ENCODE measurements at places on chromosomes 3 and 15.

- DNase-seq: no peak
Observed at GRCh38 chr3:52218937-52219650, 6.4 kb downstream of the TLR9 start.

GRCh38 chr3:42501321-42501680 is 1.1 kb upstream of the VIPR1 start:
- DNase-seq: peak; percentile 5

- no peak for DNase-seq
Observed at GRCh38 chr15:52523192-52523591, 5.5 kb downstream of the MYO5A start.

GRCh38 chr3:16102905-16103364 is 71.5 kb upstream of the GALNT15 start:
- DNase-seq: no peak

DNA sequence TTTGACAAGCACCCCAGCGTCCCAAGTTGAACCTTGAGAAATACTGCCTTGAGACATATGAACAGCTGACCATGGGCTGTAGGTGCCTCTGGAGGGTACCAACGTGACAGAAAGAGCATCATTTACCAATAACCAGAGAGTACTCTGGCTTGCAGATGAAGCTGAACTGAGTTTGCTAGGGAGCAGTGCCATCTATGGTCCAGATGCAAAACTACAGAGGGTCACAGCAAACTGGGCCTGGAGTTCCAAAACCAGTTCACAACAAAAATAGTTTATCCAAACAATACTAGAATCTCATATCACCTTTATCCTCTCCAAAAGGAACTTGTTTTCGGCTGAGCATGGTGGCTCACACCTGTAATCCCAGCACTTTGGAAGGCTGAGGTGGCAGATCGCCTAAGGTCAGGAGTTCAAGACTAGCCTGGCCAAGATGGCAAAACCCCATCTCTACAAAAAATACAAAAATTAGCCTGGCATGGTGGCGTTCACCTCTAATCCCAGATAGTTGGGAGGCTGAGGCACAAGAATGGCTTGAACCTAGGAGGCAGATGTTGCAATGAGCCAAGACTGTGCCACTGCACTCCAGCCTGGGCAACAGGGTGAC is 69.3 kb downstream of the CHAC1 start:
- peak; percentile 13 for DNase-seq

GRCh38 chr3:35141406-35141805 is 497.9 kb upstream of the ARPP21 start:
- DNase-seq: no peak

- no peak for DNase-seq
Observed at GRCh38 chr15:99187936-99188335, 61.4 kb downstream of the TTC23 start.

- no peak for DNase-seq
Observed at GRCh38 chr3:171066206-171066605, 39.7 kb upstream of the SLC2A2 start.

DNA sequence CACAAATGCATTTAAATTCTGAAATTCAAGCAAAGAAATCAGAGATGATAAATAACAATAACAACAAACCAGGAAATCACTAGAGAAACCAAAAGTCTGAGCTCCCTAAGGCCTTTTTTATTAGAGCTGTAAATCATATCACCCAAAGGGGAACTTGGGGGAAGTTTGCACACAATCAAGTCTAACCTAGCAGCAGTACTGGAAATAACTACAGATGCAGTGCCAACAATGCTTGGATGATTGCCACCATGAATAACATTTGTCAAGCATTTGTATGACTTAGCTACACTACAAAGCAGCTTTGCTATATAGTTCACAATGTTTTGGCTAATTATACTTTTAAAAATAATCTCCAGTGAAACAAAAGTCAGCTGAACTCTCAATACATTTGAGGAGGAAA is 27.8 kb downstream of the SHQ1 start:
- no peak for DNase-seq

DNA sequence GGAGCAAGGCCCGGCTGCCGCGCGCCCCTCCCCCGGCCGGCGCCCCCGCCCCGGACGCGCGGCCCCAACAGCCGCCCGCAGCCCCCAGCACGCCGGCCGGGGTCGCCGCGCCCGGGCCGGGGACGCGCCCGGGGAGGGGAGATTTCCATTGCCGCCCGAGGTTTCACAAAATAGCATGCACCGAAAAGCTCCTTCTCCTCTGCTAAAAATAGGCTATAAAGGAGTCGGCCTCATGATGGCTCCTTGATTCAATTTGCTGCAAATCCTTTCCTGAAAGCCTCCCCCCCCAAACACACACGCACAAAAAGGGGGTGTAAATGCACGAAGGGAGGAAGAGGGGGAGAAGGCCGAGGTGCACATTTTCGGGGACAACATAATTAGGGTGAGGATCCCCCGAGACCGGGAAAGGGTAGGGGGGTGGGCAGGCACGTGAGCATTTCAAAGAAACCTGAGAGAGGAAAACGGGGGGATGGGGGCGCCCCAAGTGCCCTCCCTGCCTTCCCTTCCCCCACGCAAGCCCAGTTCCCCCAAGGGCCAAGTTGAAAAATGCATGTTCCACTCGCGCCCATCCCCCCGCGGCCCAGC is 734 bp downstream of the TBL1XR1 start:
- DNase-seq: no peak

- DNase-seq: no peak
Observed at GRCh38 chr3:71142441-71143161, 440.9 kb downstream of the FOXP1 start.

- DNase-seq: no peak
Observed at GRCh38 chr15:63291507-63291906, 14.1 kb downstream of the APH1B start.

DNA sequence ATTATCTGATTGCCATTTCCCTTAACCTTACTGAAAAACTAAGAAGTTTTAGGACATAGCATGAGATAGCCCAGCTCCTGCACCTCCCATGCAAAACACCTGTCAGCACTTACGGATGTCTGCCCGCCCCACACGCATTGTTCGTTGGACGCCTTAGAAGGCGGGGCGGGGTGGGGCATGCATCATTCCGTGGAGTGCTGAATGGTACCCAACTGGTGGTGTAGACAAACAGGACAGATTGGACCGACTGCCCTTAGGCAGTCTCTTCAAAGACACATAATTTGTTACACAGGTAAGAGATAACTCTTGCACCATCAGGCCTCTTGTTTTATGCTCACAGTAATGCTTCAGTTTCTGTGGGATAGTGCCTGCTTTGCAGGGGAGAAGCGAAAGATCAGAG is 93.8 kb downstream of the SMAD6 start:
- DNase-seq: no peak

DNA sequence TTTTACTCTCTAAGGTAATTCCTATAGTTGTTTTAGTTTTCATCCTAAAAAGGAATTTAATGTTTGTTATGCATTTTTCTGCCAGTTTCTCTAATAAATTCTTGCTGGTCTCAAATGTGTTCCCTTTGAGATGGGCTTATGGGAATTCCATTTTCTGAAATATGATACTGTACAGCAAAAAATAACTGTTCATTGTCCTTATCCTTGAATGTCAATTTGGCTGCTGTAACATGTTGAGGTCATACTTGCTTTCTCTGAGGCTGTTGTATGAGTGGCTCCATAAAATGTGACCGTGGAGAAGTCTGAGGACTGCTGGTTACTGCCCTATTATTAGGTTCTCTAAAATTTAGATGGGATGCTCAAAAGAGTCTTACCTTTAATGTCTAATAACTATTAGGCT is 266.5 kb downstream of the ADAMTS17 start:
- DNase-seq: no peak

GRCh38 chr15:92597548-92597947 is 58.0 kb downstream of the FAM174B start:
- DNase-seq: no peak

DNA sequence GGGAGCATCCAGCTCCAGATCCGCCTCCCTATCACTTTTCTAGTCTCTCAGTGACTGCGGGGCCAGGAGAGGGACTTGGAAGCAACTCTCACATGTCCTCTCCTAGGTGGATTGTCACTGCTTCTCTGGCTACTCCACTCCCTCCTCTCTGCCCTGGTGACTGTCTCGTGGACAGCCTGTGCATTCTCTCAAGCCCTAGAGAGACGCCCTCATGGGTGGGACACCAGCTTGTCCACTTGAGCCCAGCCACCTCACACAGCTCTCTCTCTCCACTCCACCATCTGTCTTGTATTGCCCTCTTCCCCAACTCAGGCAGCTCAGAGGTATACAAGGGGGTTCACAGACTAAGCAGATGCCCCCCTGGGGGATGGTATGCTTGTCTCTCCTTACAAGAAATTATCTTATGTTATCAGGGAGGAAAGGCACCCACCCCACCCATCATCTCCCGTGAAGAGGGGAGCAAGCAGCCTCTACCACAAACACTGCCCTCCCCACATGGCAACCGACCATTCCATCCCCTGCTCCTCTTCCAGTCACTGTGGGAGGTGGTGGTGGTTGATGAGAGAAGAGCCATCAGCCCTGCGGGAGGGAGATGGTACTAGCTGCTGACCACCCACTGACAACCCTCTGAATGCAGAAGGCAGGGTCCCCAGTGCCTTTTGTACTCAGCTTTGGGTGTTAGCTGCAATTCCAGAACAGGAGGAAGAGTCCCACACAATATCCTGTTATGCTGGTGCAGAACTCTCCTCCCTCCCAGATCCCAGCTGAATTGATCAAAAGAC is 15.5 kb upstream of the LOXL1 start:
- no peak for DNase-seq

DNA sequence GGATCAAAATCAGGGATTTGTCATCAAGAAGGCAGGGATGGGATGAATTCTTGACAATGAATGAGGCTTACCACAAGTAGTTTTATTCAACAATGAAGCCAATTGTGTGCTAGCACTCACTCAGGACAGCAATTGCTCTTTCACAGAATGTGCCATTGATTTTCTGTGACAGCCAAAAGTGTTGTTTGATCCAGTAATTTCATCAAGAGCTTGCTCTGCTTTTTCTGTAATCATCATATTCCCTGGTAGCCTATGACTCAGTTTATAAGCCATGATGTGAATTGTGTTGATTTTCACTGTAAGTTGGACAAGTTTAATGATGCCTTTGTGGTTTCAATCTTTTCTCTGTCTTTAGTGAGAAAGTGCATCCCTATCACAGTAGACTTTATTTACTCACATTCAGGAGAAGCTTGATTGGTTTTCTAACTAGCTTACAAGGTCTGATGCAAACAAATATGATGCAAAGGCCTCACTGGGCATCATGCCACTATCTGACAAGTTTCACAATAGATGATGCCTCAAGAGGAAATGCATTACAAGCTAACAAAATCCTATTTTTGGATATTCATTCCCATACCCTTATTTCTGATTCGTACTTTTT is 13.6 kb upstream of the CSRNP1 start:
- DNase-seq: no peak

GRCh38 chr3:14795996-14796395 is 22.8 kb upstream of the FGD5 start:
- DNase-seq: no peak

DNA sequence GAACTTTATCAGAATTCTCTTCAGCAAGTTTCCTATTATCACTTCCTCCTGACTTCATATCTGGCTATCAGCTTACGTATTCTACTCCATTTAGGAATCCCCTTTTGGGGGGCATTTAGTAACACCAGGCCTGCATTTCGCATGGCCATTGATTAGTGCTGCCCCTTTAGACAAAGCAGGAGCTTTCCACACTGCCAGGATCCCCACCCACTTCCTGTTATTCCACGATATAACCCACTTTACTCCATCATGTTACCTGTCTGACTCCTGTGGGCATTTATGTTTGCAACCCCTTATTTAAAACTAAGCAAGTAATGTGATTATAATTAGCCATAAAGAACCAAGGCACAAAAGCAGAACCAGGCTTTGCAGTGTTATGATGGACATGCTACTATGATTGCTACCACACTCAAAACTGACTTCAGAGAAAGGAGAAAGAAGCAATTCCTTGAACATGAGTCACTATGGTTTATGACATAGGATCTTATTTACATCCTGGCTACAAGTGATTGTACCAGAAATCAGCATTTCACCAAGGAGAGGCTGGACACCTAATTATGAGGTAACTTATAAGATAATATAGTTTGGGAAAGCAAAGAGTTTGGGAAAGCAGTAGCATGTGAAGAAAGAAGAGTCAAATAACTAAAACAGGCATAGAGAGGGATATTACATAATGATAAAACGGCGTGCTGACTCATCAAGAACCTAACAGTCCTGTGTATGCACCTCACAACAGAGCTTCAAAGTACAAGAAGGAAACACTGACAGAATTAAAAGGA is 96.3 kb downstream of the IGSF11 start:
- DNase-seq: no peak

DNA sequence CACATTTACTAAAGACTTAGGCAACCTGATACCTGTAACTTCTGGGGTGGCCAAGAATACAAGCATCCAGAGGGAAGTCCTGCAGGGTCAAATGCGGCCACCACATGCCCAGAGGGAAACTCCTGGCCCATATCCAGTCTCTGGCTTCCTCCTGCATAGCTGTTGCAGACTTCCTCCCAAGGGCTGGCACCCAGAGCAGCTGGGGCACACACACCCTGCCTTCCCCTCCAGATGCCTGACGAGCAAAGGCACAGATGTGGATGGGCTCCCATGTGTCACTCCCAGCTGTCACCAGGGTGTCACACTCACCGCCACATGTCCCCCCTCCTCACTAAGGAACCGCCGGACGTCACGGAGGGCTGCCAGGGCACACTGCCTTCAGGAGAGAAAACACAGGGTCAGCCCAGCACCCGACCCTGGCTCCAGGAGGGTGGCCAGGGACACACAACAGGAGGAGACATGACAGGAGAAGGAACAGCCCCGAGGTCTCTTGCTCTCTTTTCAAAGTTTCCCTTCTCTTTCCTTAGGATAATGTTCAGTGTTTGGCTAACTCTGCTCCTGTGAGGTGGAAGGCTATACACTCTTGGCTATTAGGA is 13.2 kb downstream of the PFKFB4 start:
- peak; percentile 41 for DNase-seq

GRCh38 chr3:159451067-159451466 is 537.6 kb upstream of the IL12A start:
- DNase-seq: no peak

GRCh38 chr3:20511863-20512505 is 326.0 kb upstream of the SGO1 start:
- peak; percentile 19 for DNase-seq

- peak; percentile 59 for DNase-seq
Observed at GRCh38 chr3:142209655-142210054, 15.7 kb downstream of the GK5 start.

DNA sequence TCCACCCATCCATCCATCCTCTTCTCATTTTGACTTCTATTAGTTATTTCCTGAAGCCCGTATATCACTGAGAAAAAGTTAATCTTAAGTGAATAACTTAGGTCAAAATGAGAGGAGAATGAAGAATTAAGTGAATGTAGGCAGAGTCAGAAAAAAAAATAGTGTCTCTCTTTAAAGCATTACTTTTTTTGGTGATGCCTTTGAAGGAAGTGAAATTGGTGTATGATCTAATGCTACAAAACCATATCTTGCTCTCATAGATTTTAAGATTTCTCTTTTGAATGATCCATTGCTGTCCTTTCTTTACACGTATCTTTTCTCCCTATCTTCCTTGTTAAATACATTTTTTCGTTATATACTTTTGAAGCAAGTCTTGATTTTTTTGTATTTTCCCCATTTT is 23.4 kb downstream of the FNDC3B start:
- DNase-seq: no peak
